ELF-1 (cell line): ENCODE measurements at places on chromosomes 5 and 9.

DNA sequence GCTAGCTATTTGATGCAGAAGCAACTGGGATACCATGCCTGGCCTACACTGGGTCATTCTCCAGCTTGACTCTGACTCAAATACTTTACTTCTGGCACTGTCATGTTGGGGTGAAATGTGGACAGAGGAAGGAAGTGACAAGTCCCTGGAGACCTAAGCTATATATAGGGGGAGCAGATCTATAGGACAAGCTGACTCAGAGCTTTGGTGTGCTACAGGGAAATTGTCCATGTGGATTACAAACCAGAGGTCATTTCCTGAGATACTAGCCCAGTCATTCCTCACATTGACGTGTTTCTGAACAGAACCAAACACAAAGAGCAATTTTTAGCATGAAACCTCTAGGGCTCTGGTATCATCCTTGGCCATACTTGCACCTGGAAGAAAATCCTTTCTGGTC is 531.6 kb upstream of the CLINT1 start:
- no peak for DNase-seq

GRCh38 chr5:125134216-125135081 is 388.0 kb upstream of the ZNF608 start:
- no peak for DNase-seq

- no peak for DNase-seq
Observed at GRCh38 chr9:3916411-3916810, 383.5 kb downstream of the GLIS3 start.

DNA sequence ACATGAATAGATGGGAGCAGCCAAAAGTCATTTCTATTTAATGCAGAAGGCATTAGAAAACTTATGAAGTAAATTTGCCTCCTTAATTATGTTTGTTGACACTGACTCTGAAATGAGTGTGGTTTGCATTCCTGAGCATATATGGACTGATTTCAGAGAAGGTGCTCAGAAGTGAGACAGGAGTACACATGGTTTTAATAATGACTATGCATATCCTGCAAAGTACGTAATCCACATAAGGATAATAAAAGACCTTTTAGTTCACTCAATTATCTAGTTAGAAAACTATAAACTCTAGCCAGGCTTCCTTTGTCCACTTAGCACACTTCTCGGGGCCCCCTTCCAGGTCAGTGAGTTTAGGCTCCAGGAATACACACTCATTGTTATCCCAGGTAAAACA is 75.7 kb upstream of the SNX2 start:
- no peak for DNase-seq

GRCh38 chr9:26537211-26537610 is 355.4 kb downstream of the CAAP1 start:
- DNase-seq = no peak

DNA sequence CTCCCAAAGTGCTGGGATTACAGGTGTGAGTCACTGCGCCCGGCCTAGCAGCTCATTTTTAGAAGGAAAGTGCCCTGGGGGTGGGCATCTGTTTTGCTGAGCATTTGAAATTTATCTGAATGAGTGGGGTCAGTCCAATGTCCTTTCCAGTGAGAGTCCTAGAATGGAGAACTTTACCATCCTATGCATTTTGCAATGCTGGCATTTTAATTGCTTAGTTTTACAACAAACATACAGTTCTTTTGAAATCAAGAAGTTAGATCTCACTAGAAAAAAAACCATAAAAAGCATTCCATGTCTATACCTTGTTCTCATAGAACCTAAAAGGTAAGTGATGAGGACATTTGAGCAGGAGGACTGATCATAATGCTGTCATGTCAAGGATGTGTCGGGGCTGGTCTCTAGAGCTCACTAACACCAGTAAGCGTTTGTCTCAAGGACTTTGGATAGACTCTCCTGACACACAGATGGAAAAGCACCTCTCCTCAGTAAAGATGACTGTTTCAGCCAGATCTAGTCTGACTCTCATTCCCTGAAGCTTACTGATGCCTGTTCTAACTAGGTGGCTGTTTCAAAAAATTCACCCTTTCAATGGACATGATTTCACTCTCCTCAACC is 83.9 kb downstream of the DCP2 start:
- no peak for DNase-seq

DNA sequence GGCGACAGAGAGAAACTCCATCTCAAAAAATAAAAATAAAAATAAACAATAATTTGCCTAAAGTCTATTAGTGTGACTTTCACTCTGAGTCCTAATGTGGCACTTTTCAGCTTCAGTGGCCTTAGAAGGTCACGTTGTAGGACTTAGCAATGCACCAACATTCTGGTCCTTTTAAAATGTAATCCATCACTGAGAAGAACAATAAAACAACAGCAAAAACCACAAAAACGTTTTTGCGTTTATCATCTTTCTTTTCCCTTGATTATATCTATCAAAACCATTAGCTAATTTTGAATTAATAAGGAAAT is 190.1 kb upstream of the ZNF608 start:
- no peak for DNase-seq

GRCh38 chr9:8424786-8425410 is 625.3 kb upstream of the DMAC1 start:
- no peak for DNase-seq

- DNase-seq = no peak
Observed at GRCh38 chr9:133112663-133113026, 8.4 kb downstream of the RALGDS start.

GRCh38 chr5:153863951-153864350 is 174.8 kb downstream of the FAM114A2 start:
- DNase-seq = no peak

GRCh38 chr9:115220319-115221005 is 102.5 kb upstream of the TNC start:
- no peak for DNase-seq

DNA sequence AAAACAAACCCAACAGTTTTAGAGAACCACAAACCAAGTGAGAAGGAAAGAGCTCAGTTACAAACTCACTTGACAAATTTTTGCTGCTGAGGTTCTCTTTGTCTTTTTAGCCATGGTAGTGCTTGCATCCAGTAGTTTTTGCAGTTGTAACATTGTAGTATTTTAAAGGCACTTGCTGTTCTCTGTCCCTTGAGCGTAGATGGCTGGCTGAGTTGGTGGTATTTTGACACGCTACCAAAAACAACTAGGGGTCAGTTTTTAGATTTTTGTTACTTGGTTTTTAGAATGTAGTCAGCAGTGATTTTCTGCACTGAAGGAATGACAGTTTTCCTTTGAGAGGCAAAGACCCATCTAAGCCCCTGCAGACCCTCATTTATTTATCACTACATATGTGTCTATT is 58.0 kb downstream of the TLE4 start:
- no peak for DNase-seq

- peak; percentile 75 for DNase-seq
Observed at GRCh38 chr9:131546336-131547084, 1.2 kb downstream of the PRRT1B start.

DNA sequence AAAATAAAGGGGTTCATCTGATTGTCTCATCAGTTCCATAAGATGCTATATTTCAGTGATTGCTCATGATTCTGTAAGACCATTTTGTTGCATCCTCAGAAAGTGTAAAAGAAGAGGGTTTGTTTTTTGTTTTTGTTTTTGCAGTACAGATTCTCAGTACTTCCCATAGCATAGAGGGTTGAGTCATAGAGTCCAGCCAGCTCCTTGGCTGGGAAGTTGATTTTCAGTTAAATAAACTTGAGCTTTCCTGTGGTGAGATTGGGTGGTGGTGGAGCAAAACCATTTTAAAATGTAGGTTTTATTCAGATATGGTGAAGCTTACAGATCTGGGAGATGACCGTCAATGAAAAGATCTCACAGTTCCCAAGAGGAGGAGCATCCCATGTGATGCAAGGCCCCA is 48.2 kb downstream of the DAPK1 start:
- no peak for DNase-seq

DNA sequence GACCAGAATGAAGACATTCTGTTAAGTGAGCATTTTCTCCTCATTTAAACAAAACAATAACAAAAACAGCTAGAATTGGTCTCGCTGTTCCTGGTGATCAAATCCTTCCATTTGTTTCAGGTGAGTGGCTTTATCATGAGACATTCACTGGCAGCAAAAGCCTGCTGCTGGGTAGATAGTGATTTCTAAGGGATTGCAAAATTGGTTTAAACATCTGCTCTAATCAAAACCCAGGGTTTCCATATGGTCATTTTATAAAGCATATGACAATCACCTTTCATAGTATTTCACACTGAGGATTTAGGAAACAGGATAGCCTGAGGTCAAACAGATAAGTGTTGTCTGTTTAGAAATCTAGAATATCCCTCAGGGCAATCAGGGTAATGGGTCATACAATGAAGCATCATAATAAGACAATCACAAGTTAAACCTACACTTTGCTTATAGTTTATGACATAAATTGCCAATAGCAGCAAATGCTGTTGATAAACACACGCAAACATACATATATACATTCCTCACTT is 769.6 kb upstream of the C9orf72 start:
- DNase-seq = no peak

GRCh38 chr9:80878556-80878955 is 810.8 kb downstream of the TLE1 start:
- no peak for DNase-seq

DNA sequence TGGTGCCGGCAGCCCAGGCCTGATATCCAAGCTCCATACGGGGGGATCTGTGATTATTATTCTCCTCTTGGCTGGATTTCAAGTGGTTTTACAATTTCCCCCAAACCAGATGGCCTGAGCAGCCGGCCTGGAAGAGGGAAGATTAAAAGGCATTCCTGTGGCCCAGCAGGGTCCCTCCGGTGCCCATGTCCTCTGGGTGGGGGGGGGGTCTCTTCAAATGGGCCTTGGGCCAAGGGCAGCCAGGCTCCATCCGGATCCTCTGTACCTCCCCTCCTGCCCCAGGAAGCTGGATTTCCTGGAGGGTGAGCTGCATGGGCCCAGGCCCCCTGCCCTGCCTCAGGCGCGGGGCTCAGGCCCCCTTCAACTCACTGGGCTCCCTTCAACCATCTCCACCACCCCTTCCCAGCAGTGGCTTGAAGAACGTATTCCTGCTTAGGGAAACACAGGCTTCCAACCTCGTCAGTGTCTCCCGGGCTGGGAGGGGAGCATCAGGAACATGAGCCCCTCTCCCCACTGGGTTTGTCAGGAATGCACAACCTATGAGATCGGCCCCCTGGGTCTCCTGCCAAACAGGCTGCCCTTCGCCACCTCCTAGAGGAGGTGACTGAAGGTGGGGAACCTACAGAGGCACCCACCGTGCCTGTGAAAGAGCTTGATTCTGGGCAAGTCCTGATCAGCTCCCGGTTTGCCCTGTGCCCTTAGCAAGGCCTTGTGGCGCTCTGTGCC is 62.9 kb upstream of the ORM1 start:
- DNase-seq = no peak

GRCh38 chr9:73270967-73271721 is 119.5 kb downstream of the ANXA1 start:
- no peak for DNase-seq

DNA sequence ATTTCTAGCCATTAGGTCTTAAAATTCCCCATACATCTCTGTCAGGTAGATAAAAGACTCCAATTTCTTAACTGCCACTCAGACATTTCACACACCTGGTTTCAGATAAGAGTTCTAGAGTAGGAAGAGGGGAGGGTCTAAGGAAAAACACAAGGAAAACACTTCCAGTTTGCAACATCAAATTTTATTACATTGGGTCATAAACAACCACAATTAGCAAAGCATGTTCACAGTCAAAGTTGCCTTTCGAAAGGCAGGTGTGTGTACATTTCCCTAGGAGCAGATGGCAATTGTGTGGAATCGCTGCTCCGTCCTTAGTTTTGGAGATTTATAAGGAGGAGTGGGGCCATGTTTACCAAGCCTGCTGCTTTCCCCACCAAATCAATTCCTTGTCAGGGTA is 120.8 kb downstream of the DMRT2 start:
- no peak for DNase-seq

GRCh38 chr5:15664961-15665360 is 165.0 kb downstream of the FBXL7 start:
- no peak for DNase-seq

GRCh38 chr9:131708226-131709002 is 31.5 kb downstream of the RAPGEF1 start:
- DNase-seq = no peak

DNA sequence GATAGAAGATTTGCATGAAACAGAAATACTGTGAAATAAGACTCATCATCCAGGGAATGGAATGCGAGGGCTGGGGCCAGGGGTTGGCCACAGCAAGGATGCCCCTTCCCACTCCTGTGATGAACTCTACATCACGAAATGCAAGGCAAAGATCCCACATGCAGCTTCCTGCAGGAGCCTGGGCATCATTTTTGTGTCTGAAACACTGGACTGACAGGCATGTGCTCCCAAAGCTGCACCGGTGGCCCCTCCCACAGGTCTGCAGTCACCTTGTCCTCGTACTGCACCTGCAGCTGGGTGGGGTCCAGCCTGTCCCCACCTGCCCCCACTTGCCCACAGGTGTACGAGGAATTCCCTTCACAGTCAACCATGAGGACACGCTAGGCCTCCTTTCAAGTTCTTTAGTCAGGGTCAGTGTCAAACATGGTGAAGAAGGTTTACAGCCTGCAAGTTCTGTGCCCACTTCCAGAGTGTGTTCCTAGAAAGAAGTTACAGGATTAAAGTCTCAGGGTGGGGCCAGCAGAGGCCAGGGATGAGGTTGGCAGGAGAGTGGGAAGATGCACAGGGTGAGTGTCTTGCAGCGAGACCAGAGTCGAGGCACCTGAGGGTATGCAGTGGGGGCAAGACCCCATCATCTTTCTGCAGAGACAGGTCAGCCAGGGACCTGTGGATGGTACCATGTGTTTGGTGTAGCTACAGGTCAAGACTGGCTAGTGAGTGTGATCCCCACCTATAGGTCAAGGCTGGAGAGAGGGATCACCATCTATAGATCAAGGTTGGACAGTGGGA is 155.0 kb upstream of the IRX2 start:
- DNase-seq = no peak

DNA sequence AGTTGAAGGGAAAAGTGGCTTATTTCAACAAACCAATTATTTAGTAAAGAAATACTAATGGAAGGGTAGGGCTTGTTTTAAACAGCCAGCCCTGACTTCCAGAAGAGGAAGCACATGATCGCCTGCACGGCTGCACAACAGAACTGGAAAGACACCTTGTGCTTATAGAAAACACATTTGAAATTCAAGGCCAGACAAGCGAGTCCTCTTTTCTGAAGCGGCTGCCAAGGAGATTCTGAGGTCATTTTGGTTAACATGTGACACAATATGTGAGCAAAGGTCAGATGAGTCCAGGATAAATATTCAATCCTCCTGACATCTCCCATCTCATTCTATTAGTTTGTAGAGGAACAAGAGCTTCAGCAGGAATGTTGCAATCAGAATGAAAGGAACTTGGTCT is 461.4 kb upstream of the ST8SIA4 start:
- no peak for DNase-seq

DNA sequence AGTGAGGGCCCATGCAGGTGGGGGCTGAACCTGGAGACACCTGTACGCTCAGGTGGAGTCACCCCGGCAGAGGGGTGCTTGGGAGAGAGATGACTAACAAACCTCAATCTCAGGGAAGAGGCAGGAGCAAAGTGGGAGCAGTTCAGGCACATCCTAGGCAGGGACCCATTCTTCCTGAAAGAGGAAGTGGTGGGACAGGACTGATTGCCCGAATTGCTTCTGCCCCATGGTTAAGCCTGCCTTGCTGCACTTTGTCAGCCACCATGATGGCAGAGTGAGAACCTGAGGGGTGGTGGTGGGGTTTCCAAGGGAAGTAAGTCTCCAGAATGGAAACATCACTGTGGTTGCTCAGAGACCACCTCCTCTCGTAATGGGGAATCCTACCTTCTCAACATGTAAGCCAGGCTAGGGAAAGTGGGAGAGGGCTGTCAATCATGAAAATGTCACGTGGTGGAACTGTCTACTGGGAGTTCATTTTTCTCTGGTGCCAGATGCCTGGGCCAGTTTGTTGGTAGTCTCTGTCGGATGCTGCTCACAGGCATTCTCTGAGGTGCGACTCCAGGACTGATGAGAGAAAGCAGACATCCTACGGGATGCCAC is 150.4 kb downstream of the HSPA4 start:
- no peak for DNase-seq
